Stimulated activated CD4-positive, alpha-beta T cell treated with anti-CD3 and anti-CD28 coated beads, TNF-alpha, amount 100 ng/mL, for 1 hour (primary cell): ENCODE measurements at places on chromosomes 6 and 20.
A peak's percentile ranks its signal among the peaks of the same experiment; 100 is the strongest.

GRCh38 chr6:159037756-159038290 lies 7.0 kb downstream of the TAGAP start:
- no peak for DNase-seq

- no peak for DNase-seq
Measured at GRCh38 chr6:21730533-21730932, 137.0 kb downstream of the SOX4 start.

DNA sequence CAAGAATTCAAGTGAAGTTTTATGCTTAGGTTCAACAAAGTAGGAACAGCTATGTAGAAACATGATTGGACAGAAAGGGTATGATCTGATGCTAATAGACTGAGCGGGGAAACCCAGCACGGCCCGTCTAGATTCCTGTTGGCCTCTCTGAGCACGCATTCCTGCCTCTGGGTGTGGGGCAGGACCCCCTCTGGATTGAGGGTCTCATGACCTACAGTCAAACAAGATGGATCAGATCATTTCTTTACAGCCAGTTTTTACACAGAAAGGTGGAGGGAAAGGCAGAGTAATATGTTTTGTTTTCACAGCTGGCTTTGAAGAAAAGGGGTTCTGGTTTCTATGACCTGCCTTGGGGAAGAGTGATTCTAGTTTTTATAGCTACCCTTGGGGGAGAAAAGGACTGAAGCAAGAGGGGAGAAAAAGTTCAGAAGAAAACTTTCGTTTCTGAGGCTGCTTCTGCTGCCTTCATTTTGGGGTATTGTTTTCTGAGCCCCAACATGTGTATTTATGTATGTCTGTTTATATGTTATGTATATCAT lies 99.6 kb upstream of the SLC22A16 start:
- DNase-seq, result no peak

GRCh38 chr6:48670546-48670945 lies 559.5 kb upstream of the PTCHD4 start:
- no peak for DNase-seq

DNA sequence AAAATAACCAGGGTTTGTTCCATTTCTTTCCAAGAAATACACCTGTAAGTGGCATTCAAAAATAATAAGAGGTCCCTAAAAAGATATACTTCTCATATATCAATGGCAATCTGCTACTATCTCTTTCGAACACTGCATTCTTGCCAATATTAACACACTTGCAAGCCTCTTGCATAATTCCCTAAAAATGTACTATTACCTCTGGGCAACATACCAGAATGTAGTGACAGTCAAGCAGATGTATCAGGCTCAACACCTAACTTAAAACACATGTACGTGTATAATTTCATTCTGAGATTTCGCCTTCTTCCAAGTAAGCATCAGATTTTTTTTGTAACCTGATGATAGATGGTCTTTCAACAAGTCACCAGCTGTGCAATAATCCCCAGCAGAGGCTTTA lies 3.4 kb downstream of the CBLN4 start:
- no peak for DNase-seq

- no peak for DNase-seq
Measured at GRCh38 chr6:42933205-42933604, 3.9 kb downstream of the CNPY3 start.

DNA sequence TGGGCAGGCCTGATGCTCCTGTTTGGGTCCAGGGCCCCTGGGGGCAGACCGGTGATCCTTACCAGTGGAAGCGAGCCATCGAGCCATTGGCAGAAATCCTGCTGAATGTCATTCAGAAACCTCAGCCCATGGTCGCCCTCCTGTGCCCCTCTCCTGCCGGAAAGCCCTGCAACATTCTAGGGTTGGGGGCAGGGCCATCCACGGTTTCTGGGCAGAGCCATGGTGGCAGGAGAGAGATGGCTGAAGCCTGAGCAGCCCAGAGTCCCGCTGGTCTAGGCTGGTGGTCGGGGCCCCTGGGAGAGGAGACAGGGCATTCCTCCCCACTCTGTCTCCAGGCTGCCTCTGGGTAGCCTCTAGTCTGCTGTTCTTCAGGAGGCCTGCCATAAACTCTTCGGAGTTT lies 19.6 kb upstream of the CHMP4B start:
- no peak for DNase-seq

GRCh38 chr20:57167971-57168701 lies 98.3 kb downstream of the BMP7 start:
- DNase-seq, result no peak

GRCh38 chr6:152329638-152330448 lies 307.3 kb downstream of the SYNE1 start:
- no peak for DNase-seq

GRCh38 chr20:8509809-8510208 lies 377.7 kb downstream of the PLCB1 start:
- DNase-seq, result no peak

- DNase-seq, result no peak
Measured at GRCh38 chr6:88376768-88377387, 210.7 kb upstream of the CNR1 start.

GRCh38 chr6:52724042-52724405 lies 39.3 kb downstream of the GSTA2 start:
- no peak for DNase-seq

GRCh38 chr6:168265827-168266815 lies 53.5 kb downstream of the DACT2 start:
- no peak for DNase-seq

GRCh38 chr6:35948725-35949124 lies 27.8 kb upstream of the SRPK1 start:
- DNase-seq, result no peak

- DNase-seq, result no peak
Measured at GRCh38 chr6:3748208-3749066, 3.1 kb downstream of the PXDC1 start.

GRCh38 chr20:10111139-10111958 lies 76.6 kb downstream of the ANKEF1 start:
- DNase-seq, result no peak

DNA sequence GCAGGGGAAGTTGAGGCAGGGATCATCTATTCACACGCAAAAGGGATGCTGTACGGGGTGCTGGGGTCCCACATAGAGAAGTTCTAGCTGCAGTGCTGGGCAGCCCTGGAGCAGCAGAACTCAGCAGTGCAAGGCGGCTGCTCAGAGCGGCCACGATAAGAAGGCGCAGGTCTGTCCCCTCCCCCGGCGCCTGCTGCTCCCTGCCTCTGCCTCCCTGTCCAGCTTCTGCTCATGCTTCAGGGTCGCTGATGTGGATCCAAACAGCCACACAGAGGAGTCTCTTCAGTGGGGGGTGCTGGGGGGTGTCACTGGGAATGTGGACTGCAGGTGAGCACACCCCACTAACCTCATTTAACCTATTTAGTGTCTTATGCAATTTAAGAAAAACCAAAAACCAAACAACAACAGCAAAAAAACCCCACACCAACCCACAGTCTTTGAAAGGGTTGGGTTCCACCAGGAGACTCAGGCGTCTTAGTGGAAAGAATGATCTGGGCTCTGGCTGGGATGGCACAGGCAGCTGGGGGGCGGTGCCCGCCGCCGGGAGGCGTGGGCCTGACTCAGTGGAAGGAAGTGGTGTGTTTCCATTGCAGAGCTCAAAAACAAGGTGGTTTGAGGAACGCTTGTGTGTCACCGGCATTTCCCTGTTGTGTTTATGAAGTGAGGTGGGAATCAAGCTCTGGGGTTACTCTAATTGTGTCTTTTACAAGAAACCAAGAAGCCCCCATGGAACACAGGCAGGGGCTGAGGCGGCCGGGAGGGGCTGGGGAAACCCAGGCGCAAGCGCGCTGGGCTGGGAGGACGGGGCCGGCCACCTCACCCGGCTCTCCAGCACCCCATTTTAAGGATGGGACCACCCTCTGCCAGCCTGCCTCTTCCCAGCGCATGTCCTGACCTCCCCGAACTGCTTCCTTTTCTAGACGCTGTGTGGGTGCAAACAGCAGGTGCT lies 55.1 kb downstream of the IRF4 start:
- peak; percentile 85 for DNase-seq

- DNase-seq, result no peak
Measured at GRCh38 chr6:167858086-167858591, 31.4 kb downstream of the AFDN start.

DNA sequence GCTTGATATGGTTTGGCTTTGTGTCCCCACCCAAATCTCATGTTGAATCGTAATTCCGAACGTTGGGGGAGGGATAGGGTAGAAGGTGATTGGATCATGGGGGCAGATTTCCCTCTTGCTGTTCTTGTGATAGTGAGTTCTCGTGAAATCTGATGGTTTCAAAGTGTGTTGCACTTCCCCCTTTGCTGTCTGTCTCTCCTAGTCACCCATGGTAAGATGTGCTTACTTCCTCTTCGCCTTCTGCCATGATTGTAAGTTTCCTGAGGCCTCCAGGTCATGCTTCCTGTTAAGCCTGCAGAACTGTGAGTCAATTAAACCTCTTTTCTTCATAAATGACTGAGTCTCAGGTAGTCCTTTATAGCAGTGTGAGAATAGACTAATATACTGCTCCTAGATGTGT lies 19.9 kb downstream of the PFDN4 start:
- DNase-seq, result no peak

DNA sequence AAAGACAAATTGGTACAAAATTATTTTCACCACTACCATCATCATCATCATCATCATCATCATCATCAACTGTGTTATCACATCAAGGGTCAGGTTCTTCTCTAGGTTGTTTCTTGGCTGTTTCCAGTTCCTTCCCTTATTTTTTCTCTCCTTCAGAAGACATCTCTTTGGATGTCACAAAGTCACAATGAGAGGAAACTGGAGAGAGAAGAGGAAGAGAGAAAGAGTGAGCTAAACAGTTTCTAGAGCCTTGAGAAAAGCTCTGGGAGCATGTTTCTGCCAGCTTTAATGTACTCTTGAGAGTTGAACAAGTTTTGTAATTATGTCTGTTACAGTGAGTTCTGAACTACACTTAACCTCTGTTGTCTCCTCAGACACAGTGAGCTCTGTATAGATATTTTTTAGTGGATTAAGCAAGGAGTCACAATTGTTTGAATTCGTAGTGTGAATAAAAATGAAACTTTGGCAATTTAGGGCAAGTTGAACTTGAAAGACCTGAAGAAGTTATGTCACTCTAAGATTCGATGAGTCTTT lies 123.0 kb upstream of the AKIRIN2 start:
- no peak for DNase-seq

GRCh38 chr6:107753778-107754177 lies 70.3 kb downstream of the SCML4 start:
- DNase-seq, result no peak

DNA sequence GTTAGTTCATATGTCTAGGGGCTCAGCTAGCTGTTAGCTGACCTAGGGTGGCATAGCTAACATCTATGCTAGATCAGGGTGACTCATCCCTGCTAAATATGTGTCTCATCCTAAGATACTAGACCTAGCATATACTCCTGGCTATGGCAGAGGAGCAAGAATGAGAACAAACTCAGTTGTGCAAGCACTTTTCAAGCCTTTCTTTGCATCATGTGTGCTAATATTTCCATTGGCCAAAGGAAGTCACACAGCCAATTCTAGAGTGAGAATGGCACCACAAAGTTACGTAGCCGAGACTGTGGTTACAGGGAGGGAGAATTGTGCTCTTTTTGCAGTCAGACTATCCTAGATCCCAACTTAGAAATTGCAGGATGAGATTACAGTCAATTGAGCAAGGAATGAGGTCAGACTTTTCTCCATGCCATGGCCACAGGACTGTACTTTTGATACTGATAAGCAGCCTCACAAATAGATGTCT lies 78.7 kb downstream of the PLCB4 start:
- DNase-seq, result no peak

DNA sequence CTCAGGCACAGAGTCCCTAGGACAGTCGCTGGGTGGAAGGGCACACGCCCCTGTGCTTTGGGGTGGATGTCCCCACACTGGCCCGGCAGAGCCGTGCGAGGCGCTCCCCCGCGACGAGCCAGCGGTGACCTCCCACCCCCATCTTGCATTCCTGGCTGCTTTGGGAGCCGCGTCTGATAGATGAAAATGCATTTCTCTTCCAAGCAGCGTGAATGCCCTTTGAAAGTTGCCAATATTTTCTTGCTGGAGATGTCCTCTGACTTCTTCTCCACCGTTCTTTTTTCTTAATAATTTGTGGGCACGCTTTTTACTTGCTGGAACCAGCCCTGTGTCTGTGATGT lies 29.9 kb downstream of the COL20A1 start:
- DNase-seq, result no peak

DNA sequence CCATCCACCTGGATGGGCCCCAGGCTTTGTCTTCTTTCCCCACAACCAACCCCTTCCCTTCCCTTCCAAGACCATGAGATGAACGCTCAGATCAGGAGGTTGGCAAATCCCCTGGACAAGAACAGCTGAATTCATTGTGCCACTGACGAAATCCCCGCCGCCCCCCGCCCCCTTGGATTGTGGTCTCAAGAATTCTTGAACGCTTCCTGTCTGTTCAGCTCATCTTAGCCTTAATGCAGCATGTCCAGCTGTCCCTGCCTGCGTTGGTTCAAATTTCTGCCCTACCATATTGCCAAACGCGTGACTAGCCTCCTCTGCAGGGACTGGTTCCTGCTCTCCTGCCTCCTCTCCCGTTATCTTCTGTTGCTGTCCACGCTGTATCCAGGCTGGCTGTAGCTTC lies 133.2 kb downstream of the CDH4 start:
- DNase-seq, result no peak

DNA sequence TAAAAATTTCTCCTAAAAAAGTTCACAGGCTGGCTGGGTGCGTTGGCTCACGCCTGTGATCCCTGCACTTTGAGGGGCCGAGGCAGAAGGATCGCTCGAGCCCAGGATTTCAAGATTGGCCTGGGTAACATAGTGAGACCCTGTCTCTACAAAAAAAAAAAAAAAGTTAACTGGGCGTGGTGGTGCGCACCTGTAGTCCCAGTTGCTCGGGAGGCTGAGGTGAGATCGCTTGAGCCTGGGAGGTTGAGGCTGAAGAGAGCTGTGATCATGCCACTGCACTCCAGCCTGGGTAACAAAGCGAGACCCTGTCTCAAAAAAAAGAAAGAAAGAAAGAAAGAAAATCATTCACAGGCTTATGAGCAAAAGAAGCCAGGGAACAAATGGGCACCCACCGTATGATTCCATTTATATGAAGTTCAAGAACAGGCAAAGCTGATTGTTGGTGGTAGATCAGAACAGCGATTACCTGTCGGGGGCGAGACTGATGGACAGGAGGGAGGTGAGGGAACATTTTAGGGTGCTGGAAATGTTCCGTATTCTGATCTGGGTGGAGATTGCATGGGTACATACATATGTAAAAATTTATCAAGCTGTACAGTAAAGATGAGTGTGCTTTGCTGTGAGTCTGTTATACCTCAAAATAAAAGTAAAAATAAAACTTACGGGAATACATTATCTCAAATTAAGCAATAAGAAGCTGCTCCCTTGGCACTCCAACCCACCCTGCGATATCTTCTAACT lies 77.1 kb downstream of the FGD2 start:
- no peak for DNase-seq

GRCh38 chr20:54290636-54291035 lies 82.7 kb downstream of the PFDN4 start:
- no peak for DNase-seq

GRCh38 chr20:59004493-59004762 lies 2.6 kb downstream of the CTSZ start:
- peak; percentile 18 for DNase-seq

DNA sequence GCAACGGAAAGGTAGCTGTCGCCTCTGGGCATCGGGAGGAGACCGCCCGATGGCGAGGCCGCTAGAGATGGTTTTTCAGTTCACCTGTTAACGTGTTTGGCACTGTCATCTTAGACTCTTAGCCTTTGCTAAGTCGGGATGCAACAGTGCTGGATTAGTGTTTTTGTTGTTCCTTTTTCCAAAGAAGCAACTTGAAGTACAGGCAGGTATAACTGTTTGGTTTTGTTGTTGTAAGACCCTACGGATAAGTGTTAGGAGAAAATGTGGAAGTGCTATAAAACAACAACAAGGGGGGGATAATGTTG lies 723 bp downstream of the MANEA start:
- DNase-seq, result no peak

- no peak for DNase-seq
Measured at GRCh38 chr6:54899442-54899841, 52.9 kb downstream of the FAM83B start.
